ENCODE measurements at places on chromosomes 6 and 20. TPM values are rescaled to one million over a fixed set of nuclear protein-coding genes. Genes with fewer than 3 reads are reported as not detected.

Gene NKX2-2
- 5.7 TPM for total RNA-seq

Gene OPRL1
- total RNA-seq = 0.16 TPM

DNA sequence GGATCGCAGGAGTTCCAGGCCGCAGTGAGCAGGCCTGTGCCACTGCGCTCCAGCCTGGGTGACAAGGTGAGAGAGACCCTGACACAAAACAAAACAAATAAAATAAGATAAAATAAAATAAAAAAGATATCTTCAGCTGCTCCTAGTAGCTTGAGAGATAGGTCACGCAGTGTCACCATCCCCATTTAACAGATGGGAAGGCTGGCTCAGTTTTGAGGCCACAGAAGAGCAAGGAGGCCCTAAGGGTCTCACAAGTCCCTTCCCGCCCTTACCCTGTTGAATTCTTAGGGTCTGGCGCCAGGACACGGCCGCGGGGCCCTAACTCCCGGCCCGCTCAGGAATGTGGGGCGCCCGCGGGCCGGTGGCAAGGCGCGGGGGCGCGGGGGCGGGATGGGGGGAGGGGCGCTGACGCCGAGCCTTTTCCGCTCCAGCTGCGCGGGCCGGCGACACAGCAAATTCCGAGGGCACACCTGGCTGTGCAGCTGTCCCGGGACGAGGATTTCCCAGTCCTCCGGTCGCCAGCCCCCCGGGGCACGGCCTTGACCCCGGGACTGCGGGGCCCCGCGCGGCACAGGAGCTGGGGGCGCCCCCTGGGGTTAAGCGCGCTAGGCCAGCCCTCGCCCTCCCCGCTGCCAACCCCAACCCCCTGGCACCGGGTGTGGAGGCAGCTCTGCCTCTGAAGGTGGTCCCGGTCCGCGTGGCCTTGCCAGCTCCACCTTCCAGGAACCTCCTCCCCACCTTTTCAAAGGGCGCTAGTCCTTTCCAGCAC is 10.3 kb upstream of the R3HDML start:
- H3K36me3 ChIP-seq = no peaks in the 10 kb centered on the region
- H3K27me3 ChIP-seq = peaks cover 12% of the 10 kb centered on the region
- DNase-seq = no peak
- H3K4me1 ChIP-seq = no peaks in the 10 kb centered on the region
- H3K27ac ChIP-seq = no peak overlapping the region

DNA sequence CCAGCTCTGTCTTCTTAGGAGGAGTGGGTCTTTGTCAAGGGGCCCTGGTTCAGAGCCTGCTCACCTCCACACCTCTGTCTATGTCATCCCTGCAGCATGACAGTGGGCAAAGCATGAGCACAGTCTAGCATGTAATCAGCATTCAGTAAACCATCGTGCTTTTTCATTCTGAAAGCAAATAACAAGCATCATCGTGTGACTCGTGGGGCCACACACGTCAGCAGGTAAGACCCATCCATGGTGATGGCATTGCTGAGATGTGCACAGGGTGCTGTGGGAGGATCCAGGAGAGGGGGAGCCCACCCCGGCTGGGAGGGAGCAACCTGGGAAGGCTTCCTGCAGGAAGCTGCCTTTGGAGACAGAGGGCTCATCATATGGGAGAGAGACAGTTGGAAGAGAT is 106.7 kb downstream of the TMEM242 start:
- no peak overlapping the region for H3K4me3 ChIP-seq
- H3K4me1 ChIP-seq = peaks cover 23% of the 10 kb centered on the region
- no peaks in the 10 kb centered on the region for H3K27me3 ChIP-seq
- no peak for DNase-seq
- no peaks in the 10 kb centered on the region for H3K36me3 ChIP-seq
- no peak overlapping the region for H3K27ac ChIP-seq

DNA sequence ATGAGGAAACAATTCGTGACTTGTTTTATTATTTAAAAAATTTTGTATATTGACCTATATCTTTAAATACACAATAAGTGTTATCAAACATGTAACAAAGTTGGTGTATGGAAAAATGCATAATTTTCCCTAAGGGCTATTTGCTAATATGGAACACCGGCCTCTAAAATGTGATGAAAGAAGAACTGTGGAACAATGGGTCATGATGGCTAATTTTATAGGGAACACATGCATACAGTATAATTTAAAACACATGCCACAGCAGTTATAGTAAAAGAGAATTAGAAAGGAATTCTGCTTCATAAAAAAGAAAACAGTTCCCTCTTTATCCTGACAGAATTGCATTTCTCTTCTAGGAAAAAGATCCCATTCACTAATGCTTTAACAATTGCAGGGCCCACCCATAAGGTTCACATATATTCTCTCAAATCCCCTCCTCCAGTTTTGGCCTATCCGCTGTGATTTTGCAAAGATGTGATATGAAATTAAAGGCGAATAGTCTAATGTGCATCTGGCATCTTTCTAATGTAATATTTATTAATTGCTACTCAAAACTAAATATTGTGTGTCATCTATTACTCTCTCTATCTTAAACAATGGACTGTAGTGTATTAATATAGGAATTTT is 628.1 kb upstream of the CITED2 start:
- H3K27ac ChIP-seq = peak overlapping the region; percentile 73
- H3K36me3 ChIP-seq = no peaks in the 10 kb centered on the region
- no peak overlapping the region for H3K4me3 ChIP-seq
- no peaks in the 10 kb centered on the region for H3K27me3 ChIP-seq
- no peak for DNase-seq

DNA sequence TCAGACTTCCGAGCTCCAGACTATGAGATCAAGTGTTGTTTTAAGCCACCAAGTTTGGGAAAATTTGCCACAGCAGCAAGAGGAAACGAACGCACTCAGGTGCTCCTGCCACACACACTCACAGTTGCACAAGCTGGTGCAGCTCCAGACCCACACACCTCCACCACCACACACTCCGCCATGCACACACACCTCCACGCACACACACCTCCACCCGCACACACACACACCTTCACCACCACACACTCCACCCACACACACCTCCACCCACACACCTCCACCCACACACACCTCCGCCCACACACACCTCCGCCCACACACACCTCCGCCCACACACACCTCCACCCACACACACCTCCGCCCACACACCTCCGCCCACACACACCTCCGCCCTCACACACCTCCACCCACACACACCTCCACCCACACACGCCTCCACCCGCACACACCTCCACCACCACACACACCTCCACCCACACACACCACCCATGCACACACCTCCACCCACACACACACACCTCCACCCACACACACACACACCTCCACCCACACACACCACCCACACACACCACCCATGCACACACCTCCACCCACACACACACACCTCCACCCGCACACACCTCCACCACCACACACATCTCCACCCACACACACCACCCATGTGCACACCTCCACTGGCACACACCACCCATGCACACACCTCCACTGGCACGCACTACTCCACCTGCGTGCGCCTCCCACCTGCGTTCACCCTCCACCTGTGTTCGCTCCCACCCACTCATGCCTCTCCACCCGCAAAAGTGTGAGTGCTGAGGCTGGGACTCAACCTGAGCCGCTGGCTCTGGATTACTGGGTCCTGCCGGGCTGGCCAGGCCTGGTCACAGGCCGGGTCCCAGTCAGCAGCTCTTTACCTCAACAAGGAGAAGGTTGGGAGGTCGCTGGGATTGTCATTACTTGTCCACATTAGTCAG is 175.6 kb downstream of the BMP7 start:
- no peak for DNase-seq
- no peaks in the 10 kb centered on the region for H3K4me1 ChIP-seq
- H3K36me3 ChIP-seq = no peaks in the 10 kb centered on the region
- H3K27ac ChIP-seq = no peak overlapping the region
- H3K4me3 ChIP-seq = no peak overlapping the region

DNA sequence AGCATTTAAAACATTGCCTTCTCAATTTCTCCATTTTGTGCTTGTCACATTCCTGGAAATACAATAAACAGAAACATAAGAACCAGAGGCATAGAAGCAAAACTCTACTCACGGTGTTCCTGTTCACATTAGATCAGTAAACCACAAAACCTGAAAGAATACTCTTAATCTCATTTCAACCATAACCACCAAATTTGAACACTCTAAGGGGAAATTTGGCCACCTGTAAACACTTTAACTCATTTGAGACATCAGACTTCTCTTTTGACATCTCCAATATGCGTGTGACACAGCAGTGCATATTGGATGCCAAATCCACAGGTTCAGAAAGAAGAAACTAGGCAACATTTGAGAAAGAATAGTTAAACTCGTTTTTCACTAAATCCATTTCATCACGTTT is 153.8 kb upstream of the IRAK1BP1 start:
- no peak overlapping the region for H3K4me3 ChIP-seq
- no peaks in the 10 kb centered on the region for H3K27me3 ChIP-seq
- no peaks in the 10 kb centered on the region for H3K4me1 ChIP-seq

- no peak overlapping the region for H3K4me3 ChIP-seq
- H3K36me3 ChIP-seq = no peaks in the 10 kb centered on the region
- DNase-seq = no peak
- no peaks in the 10 kb centered on the region for H3K4me1 ChIP-seq
Measured at GRCh38 chr6:48904809-48905208, 558.2 kb downstream of the MMUT start.
